Inflammatory macrophage (primary cell): ENCODE measurements at places on chromosomes 4 and X.

DNA sequence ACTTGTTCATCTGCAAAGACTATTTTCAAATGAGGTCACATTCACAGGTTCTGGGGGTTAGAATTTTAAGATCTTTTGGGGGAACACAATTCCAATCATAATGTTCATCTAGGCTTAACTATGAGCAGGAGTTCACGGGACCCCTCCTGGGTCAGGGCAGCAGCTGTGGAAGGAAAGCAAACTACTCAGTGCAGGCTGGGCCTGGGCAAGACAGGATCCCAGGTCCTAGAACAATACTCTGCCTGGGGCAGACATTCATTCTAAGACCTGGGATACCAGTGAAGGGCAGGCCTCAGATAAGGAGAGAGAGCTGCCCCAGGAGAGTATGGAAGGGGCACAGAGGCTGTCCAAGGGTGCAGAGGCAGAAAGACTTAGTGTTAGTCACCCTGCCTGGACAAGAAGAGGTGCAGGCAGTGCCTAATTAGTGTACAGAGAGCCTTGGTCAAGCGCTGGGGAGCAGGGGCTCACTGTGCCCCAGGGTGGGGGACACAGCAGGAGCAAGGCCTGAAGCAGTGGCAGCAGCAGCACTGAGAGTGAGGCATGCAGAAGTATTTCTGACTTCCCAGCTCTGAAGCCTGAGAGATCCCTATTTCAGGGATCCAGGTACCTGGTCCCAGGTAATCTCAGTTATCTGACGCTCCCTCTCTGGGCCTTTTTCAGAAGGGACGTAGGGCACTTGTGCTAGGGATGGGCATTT lies 123.0 kb upstream of the MAMLD1 start:
- DNase-seq, result no peak

- DNase-seq, result no peak
Measured at GRCh38 chr4:174521800-174522182, 497 bp downstream of the HPGD start.

- no peak for DNase-seq
Measured at GRCh38 chr4:99362768-99363167, 10.2 kb upstream of the ADH1C start.

GRCh38 chr4:115424852-115425251 lies 311.4 kb upstream of the NDST4 start:
- DNase-seq, result no peak

GRCh38 chr4:116469582-116469981 lies 615.8 kb downstream of the TRAM1L1 start:
- no peak for DNase-seq

GRCh38 chrX:56729152-56729850 lies at the start of gene NBDY:
NBDY (plus strand) TSS chrX:56729243; CDS start chrX:56729354, 111 bp downstream.
- DNase-seq, result peak; percentile 33

DNA sequence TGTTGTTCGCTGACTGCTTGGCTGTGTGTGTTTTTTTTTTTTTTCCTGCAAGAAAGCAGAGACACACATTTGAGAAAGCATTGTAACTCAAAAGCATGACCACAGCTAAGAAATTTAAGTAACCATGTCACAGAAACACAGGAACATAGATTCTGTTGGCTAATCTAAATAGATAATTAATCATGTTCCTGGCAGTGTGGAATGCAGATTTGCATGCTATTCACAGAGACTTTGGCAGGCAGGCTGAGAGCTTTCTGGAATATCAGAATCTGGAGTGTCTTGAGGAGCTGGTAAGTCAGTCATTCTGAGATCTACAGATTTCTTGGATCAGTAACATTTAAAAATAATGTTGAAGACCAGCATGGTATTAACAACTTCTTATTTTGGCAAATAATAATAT lies 33.2 kb upstream of the SMS start:
- no peak for DNase-seq

DNA sequence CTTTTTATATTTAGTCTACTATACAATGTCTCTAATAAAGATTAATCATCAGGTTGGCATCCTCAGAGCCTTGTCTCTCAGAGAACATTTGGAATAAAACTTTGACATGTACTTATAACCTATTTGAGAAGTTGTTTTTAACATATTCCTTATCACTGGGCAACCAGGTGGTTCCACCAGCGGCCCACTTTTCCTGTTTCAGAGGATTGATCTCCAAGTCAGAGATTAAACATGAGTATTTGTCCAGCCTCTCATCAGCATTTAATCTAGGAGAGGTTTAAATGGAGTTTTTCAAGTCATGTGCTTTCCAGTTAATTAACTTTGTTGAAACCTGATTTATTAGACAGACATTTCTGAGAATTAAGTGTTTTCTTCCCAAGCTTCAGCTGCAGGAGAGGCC lies 345.5 kb downstream of the GRXCR1 start:
- DNase-seq, result no peak

DNA sequence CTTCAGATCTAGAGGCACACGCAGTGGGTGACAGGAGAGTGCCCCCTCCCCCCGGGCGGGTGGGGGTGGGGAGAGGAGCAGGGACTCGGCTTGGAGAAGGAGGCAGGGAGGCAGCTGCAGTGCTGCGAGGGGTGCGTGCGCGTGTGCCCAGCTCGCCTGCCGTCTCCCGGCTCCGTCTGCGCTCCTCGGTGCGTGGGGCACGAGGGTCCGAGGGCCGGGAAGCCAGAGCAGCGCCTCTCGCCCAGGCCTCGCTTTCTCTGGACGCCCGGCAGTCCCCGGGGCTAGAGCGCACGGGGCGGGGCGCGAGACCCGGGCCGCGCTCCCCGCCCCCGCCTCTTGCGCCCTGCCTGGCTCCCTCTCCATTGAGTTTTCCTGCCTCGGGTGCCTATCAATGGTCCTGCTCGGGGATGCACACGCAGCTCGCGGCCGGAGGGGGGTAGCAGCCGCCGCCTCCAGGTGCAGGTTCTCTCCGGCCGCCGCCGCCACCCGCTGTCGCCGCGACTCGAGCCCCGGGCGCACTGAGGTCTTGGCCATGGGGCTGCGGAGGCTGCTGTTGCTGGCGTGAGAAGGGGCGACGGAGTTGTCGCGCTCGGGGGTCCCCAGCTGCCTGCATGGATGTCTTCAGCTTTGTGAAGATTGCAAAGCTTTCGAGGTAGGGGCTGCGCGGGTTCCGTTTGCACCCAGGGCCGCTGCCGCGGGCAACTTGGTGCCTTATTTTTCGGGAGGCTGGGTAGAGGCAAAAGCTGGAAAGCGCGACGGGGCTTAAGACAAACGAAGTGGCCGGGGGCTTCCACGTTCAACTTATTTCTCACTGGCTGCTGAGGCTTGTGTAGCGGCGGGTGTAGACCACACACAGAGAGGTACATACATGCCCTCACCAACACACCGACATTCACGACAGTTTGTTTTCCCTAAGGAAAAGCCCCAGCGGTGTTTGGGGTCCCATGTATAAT lies at the start of gene FRMPD4:
TSS of gene FRMPD4 (plus strand) at position 113 of the 953 bp plus-strand sequence. CDS start at position 612, 499 bp downstream.
- no peak for DNase-seq

DNA sequence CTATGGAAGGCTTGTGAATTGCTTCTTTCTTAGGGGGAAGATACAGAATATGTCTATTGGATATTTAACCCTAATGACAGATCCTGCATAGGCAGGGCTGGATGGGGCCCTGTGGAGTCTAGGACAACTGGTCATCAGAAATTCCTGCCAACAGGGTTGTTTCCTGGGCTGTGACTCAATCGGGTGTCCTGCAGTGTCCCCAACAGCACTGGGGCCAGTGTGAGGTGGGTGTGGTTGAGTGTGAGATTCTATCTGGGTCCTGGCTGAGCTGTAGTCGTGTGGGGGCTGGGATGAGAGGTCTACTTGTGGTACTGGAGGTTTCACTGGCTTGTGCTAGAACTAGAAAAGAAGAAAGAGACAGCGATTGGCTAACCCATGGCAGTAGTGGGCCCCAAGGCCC lies 87.3 kb upstream of the WDR1 start:
- DNase-seq, result no peak

DNA sequence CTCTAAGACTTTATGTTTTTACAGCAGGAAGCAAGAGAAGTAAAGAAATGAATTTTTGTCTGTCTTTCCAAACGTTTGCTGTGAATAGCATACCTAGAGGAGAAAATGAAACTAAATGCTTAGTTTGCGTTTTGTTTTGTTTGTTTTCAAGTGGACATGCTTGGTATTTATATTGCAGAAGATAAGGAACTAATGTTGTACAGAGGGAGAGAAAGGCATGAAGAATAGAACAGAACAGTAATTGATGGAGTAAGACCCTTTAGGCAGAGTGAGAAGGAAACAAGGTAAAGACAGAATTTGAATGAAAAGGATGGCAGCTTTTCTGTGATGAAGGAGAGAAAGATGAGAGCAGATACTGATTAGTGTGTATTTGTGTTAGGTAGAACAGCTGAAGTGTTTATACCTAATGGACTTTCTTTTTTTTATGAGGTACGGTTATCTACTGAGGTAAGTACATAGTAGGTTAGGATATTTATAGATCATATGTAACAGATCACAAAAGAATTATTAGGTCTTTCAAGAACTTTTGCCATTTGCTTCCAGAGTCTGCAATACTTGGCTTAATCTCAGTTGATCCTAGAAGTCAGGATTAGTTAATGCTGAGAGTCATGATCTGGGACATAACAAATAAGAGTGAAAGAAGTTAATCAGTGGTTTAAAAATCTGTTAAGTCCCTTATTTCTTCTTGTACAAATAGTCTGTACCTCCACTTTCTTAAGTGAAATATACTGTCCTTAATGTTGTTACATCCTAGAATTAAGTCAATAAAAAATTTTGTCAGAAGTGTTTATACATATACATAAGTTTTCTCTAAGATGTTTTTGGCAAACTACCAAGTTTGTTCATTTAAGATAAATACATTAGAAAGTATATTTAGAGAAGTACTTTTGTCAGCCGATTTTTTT lies 36.8 kb downstream of the FABP2 start:
- no peak for DNase-seq

DNA sequence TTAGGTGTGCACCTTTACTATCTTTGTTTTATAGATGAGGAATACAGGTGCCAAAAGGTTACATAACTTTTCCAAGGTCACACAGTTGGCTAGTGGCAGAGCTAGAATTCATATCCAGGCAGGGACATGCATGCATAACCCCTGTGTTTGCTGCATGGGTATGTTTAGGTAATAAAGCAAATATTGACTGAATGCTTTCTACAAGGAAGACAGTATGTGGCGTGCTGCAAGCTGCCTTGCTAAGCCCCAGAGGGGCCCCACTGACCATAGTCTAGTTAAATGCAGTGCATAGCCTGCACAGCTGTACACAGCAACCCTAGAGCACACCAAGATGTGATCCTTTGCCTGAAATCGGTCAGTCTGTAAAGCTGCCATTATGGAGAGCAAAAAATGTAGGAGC lies 320.5 kb upstream of the IGFBP7 start:
- DNase-seq, result no peak

GRCh38 chrX:52437212-52437611 lies 58.4 kb upstream of the XAGE1A start:
- no peak for DNase-seq

DNA sequence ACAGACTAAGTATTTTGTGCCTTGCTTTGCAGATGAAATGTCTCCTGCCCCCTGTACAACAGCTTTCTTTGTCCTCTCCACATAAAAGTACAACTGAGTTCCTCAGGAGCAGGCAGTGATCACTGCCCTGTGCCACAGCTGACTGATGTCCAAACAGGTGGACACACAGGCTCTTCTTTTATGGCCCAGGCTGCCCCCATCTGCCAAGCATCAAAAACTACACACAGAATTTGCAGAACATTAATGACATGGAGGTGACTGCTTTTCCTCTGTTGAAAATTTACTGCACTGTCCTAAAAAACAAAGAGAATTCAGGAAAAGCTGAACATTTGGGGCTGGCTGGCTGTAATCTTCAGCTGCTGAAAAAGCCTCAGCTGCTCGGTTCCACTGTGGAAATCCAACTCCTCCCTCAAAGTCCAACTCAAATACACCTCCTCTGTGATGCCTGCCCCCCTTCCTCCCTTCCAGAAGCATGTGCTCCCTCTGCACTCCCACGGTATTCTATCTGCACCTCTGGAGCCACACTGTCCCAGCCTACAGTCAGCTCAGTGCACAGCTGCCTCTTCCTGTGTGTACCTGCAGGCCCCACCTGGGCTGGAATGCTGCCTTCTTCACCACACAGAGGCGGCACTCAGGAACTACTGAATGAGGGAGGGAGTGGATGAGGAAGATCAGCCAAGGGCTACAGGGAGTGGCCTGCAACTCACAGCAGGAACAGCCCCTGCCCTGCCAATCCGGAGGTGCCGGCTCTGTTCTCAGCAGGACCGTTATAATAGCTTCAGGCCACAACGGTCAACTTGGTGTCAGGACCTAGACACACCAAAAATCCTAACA lies 10.3 kb downstream of the AFAP1 start:
- no peak for DNase-seq

GRCh38 chrX:78514852-78515251 lies 144.3 kb downstream of the RTL3 start:
- DNase-seq, result no peak

- no peak for DNase-seq
Measured at GRCh38 chr4:89193843-89194242, 82.5 kb downstream of the TIGD2 start.

DNA sequence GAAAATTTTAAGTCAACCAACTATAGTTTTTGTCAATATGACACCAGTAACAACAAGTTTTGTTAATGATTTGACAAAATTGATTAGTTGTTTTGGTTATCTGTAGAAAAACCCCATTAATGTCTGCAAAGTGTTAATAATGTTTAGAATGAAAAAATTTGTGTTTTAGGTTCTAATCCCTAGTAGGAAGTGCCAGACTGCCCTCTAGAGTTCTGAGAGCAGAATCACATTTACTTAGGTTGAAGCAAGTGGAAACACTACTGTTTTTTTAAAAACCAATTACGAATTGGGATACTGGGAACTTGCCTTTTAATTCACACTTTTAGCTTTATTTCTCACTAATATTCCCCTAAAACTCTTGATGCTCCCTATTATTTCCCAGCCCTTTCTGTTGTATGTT lies 101.1 kb upstream of the CYLC1 start:
- DNase-seq, result no peak

DNA sequence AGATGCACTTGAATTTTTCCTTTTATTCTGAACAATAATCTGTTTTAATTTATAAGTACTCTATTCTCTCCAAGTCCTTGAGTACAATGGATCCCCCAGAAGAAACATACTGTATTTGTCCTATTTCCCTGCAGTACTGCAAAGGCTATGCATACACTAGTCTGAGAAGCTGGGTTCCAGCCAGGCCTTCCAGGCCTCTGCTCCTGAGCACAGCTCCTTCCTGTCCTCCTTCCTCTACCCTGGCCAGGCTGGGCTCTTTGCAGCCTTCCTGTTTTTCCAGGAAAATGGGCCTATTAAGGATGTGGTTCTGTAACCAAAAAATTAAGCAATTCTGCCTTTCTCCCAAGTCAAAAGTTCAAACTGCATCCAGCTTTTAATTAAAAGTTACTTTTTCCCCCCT lies 68.0 kb upstream of the STIM2 start:
- DNase-seq, result no peak

GRCh38 chrX:136767104-136767941 lies 13.4 kb downstream of the ARHGEF6 start:
- DNase-seq, result peak; percentile 58
